ENCODE measurements at places on chromosomes 5 and 9.

DNA sequence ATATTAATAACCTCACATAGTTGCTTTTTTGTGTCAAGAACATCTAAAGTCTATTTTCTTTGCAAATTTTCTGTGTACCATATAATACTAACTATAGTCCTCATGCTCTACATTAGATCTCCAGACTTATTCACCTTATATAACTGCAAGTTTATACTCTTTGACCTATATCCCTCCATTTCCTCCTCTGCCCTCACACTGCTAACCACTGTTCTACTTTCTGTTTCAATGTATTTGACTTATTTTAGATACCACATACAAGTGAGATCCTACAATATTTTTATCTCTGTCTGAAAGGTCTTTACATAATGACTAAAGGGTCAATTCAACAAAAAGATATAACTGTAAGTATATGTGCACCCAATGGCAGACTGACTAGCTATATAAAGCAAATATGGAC lies 789.7 kb upstream of the ZNF608 start:
- DNase-seq = no peak

DNA sequence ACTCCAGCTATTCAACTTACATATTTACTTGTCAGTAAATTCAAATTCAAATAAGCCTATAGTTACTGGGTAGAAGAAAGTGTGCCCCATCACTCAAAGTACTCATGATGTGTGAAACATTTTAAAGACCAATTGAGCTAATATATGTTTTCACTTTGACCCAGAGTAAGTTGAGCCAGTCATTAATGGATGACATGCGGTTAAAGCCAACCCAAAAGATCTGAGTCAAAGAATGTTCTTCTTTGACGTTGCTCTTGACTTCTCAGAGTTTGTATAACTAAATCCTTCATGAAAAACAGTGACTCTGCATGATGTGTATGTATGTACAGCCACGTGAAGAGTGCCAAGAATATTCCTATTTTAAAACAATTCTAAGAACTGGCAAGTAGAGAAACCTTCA lies 237.4 kb downstream of the NR2F1-AS1 start:
- DNase-seq = no peak

DNA sequence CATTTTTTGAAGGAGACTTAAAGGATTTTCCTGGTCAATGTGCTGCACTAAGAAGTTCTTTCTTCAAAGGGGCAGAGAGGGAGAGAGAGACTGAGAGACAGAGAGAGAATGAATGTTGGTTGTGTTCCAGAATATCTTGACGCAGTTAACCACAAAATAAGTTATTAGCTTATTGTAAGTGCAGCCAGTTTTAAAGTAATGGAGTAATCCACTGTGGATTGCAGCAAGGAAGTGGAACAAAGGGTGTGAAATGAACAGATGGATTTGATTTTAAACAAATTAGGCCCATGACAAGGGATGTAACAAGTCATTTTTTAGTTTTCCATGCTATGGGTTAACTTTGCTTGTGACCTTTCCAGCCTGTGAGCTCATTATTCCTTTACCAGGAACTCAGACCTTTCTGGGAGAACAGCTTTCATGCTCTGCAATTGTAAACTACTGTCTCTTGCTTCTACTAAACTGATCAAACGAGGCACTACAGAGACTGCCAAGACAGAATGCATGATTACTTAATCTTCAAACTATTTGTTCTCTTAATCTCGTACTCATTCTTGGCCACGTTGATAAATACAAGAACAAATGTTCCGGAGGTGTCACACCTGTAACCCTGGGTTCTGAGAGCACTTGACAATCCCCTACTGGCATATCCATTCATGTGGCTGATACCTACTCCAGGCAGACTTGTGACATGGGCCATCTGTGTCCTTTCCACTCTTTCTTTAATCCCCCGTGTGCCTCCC lies 131.1 kb downstream of the TLE1 start:
- no peak for DNase-seq

- DNase-seq = no peak
Observed at GRCh38 chr5:37742111-37742510, 97.7 kb downstream of the GDNF start.

DNA sequence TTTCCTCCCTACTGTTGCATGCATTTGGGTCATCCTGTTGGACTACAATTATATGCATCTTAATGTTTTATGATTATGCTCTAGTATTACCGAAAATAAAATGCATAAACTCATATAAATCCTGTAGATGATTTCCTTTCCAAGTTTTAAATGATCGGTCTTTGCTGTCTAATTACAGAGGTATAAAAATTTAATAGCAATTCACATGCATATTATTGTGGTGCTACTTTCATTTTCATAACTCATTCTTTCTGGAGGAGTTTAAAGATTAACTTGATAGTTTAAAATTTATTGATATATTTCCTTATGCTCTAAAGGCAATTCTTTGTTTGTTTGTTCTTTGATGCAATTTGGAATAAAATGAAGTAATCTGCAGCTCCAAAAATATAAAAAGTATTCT lies 1475.1 kb downstream of the MAT2B start:
- DNase-seq = no peak

- DNase-seq = no peak
Observed at GRCh38 chr9:88177371-88177770, 39.1 kb upstream of the SPATA31C2 start.

DNA sequence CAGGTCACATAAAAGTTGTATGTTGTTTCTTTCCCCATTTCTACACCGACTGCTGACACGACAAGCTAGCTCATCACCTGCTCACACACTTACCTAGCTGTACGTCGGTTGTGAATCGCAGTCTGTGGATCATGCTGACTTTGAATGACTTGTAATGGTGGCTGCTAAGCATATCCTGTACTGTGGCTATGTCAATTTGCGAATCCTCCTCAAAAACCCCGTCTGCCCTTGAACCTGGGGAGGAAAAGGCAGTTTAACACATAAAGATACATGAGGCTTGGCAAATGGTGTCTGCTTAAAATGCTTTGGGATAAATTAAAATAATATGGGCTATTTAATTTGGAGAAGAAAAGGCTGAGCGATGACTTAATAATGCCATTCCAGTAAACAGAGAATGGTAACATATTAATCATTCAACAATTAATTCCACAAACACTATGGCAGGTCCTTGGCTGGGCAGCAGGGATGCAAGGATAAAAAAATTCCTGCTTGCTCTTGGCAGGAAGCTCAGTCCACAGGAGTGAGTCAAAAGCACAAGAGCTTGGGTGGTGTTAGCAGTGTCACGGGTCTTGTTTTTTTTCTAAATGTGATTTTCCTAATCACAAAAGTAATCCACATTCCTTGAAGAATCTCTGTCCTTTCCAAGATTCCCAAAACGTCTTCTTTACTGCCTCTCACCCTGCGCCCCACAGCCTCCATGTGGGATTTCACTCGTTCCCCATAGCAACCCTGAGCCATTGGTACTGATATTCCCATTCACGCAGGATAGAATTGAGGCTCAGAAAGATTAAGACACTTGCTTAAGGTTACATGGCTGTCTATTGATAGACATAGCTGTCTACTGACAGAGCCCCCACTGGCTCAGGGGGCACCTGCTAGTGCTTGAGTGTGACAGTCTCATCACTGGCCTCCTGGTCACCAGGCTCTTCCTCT lies 222.4 kb downstream of the MAPKAP1 start:
- no peak for DNase-seq

DNA sequence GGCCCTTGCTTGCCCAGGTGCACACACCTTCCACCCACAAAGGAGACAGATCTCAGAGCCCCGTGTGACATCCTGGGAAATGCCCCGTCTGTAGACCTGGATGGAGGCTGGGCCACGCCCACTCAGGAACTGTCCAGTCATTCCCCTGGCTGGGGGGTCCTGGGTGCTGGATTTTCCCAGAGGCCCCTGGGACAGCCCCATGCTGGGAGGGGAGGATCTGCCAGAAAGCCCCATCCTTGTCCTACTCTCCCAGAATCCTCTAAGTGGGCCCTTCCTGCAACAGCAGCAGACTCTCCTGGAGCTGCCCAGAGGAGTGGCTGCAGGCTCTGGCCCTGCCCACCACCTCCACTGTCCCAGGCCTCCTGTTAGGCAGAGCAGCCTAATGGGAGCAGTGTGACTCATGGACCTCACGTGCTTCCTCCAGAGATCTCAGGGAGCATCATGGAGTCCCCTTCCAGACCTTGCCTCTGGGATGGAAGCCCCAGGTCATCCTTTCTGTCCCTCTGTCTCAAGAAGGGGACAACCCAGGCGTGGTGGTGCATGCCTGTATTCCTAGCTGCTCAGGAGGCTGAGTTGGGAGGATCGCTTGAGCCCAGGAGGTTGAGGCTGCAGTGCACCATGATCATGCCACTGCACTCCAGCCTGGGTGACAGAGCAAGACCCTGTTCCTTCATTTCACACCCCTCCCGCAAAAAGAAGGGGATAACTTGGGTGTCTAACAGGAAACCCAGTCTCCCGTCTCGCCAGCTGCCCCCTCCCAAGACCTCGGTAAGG lies 51.7 kb downstream of the JADE2 start:
- DNase-seq = no peak

Data from NCI-H1092 (cell line).